ENCODE measurements at places on chromosomes 5 and 9.
A peak's percentile ranks its signal among the peaks of the same experiment; 100 is the strongest.

- no peak for DNase-seq
These were observed 17.6 kb downstream of the AFAP1L1 start for GRCh38 chr5:149289301-149289700.

DNA sequence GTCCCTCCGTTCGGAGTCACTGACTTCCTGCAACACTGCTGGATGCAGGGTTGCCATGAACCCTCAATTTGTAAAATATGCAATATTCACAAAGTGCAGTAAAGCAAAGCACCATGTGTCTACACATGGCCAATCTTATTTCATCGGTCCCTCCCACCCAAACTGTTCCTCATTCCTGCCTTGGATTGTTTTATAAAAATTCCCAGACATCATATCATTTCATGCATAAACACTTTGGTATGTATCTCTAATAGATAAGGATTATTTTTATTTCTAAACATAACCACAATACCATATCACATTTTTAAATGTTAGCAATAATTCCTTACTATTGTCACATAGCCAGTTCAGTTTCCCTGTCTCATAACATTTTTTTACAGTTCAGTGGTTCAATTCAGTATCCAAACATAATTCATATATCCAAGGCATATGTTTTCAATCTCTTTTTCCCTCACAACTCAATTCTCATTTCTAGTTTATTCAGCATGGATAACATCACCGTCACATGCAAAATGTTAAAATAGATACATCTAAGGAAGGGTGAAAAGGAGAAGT, 82.0 kb upstream of the PCAT7 start:
- DNase-seq, result no peak

- no peak for DNase-seq
These were observed 276.0 kb upstream of the MPDZ start for GRCh38 chr9:13555516-13555915.

DNA sequence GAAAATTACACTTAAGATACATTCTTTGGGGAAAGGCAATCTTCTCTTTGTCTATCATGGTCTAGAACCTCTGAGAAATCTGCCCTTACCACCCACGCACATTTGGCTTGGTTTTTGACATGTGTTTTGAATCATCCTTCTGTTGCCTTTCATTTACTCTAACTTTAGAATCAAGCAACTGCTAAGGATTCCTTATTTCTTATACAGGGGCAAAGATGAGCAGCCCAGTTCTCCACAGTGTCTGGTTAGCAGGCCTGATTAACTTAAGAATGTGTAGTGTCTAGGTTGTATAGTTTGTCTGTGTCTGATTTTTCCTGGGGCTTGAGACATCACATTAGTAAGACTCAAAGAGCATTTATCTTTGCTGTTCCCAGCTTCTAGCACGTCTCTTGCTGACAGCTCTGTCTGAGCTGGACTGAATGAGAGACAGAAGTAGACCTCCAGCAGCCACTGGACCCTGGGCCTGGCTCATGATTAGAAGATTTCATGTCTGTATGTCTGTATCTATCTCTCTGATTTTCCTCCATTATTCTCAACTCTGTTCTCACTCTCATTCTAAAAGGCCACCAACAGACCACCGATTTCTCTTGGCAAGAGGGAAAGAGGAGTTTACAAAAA, 31.8 kb upstream of the PCA3 start:
- DNase-seq, result no peak

DNA sequence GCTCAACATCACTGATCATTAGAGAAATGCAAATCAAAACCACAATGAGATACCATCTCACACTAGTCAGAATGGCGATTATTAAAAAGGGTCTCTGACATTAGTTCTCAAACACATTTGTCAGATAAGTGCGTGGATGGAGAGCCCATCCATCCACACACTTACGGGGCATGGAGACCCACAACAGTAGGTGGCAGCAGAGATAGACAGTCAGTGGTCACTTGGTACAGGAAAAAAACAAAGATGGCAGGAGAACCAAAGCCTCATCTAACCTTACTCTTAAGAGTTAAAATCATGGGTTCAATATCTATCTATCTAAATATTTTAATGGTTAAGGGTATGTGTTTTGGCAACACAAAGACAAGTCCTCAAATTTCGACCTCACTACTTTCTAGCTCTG, 1378.7 kb upstream of the C9orf72 start:
- no peak for DNase-seq

GRCh38 chr9:104993291-104993963, 65.5 kb upstream of the ABCA1 start:
- DNase-seq, result peak; percentile 14

- no peak for DNase-seq
These were observed 787.7 kb upstream of the CDH6 start for GRCh38 chr5:30405821-30406220.

DNA sequence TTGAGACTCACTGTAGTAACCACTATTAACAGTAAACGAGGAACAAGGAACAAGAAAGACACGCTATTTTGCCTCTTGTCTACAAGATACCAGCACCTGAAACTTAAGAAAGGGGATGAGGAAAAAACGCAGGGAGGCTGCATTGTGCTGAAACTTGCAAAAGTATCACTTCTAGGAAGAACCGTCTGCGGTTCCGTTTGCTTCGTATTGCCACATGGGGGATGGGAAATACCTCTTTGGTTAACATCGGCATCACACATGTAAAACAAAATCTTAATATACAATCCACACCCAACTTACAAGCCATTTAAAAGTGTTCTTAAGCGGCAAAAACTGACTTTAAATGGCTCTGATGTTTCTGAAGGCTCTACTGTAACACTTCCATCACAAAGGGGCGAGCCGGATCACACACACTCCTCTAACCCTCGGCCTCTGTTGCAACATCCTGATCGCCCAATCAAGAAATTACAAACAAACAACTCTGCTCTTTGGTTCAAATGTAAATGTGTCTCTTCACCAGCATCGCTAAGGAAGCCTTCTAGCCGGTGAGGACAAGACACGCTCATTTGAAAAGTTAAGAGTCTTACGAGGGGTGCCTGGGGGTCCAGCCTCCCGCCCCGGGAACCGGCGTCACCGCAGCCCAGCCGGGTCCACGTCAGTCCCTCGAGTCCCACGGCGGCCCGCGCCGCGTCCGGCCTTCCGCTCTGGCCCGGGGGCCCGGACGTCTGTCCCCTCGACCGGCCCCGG, 621 bp downstream of the SEC16A start:
- DNase-seq, result no peak

- no peak for DNase-seq
These were observed 145.6 kb upstream of the CDH12 start for GRCh38 chr5:22998774-22999173.

- DNase-seq, result no peak
These were observed 317.1 kb downstream of the KCTD16 start for GRCh38 chr5:144487761-144488160.

DNA sequence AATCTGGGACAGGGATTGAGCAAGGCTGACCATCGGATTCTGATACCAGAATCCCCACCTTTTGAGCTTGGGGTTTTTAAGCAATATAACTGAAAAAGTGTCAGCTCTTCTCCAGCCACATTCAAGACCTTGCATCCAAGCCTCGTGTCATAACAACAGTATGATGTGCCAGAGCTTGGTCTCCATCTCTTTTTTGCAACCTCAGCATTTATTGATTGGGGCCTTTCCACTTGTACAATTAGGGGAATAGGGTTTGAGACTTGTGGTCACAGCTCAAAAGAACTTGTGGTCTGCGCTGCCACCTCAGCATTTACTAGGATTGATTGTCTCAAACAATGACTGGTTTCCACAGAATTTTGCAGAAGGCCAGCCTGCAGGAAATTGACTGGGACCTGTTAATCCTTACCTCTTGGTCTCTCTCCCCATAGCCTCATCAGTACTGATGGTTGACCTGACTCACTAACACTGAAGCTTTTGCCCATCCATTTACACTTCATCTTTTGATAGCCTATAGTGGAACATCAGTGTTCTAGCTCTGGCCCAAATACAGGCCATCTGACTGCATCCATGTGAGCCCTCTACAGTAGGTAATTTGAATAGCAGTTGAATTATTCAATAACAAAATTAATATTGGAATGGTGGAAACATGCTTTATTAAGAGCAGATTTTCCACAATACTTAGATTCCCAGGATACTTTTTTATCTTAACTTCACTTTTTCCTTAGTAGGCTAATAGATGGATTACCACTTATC, 381.6 kb upstream of the PRR16 start:
- no peak for DNase-seq

DNA sequence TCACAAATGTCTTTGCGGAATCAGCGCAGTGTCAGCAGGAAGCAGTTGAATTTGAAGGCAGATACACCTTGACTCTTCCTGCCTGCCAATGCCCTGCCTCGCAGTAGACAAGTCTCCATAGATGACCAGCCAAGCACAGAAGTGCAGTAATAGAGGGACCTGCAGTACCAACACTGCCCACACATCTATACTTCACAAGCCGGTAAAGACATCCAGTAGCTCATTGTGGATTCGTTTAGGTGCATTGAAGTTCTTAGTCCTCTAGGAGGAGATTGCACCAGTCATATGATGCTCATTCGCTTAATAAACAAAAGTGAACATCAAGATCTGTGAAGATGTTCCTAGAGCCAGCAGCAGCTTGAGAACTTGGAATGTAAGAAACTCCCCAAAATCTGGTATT, 7.1 kb upstream of the IFNA2 start:
- no peak for DNase-seq

DNA sequence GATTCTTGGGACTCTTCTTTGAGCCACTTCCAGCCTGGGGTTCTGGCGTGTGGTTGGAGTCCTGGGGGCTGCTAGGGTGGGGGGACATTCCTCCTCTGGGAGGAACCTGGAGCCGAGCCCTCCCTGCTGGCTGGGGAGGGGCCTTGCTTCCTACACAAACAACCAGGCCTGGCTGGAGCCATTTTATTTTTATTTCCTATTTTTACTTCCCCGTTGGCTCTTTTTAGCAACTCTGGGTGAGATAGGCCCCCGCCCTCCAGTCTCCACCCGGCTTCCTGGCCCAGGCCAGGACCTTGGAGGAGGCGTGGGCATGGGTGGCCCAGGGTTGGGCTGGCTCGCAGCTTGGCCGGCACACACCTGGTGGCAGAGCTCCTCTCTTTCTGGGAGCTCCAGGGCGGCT, 15.1 kb downstream of the RXRA start:
- DNase-seq, result no peak

DNA sequence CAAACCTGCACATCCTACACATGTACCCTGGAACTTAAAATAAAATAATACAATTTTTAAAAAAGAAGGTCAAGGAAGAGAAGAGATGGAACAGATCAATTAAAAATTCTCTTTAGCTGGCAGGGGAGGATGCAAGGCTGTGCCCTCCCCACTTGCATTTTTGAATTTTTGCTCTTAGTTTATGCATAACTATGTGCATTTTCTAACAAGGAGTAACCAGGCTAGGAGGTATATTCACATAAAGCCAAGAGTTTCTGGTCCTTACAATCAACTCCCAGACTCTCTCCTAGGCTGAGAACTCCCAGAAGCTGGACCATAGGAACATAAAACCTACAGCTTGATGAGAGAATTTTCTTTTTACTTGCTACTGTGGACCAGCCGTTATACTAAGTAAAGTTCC, 29.8 kb downstream of the CCDC192 start:
- no peak for DNase-seq

DNA sequence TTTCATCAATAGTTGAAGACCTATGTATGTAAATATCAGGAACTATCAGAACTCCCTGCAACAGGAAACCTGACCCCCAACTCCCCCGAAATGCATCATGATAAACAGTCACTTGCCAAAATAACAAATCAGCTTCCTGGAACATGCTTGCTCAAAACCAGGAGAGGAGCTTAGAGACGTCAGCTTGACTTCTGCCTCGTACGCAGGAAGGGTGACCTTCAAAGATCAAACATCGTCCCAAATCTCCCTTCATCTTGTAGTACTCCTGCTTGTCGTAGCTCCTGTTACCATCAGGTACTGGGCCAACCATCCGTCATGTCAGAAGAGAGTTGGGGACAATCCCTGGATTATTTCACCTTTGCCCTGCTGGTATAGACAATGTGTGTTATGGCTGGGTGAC, 396.1 kb downstream of the GADD45G start:
- no peak for DNase-seq

GRCh38 chr9:14061936-14062585, 251.9 kb downstream of the NFIB start:
- DNase-seq, result no peak

DNA sequence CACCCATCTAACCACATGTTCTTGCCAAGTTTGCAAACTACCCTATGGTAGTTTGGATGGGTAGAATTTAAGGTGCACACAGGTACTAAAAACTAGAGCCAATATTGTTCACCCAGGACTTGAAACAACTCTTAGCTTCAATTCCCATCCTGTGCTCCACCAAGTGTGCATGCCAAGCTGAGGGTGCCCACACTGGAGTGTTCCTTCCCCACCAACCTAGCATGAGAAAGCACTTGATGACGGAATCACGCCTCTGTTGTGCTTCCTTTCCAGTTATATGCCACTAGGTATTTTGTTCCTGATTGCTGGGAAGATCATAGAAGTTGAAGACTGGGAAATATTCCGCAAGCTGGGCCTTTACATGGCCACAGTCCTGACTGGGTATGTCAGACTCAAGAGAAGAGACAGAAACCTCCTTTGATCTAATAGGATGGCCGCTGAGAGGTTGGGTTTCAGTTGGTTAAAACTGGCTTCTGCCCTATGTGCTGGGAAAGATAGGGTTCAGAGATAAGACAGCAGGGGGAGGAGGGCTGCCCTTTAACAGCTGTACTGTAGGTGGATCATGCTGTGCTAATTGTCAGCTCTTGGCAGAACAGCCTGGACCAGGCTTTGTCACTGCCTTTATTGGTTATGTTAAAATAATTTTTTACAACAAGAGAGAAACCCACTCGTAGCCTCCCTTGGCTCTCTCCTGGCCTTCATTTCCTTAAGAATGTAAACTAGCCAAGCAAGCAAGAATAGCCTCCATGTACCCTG, 83.5 kb downstream of the SLC1A1 start:
- DNase-seq, result no peak

DNA sequence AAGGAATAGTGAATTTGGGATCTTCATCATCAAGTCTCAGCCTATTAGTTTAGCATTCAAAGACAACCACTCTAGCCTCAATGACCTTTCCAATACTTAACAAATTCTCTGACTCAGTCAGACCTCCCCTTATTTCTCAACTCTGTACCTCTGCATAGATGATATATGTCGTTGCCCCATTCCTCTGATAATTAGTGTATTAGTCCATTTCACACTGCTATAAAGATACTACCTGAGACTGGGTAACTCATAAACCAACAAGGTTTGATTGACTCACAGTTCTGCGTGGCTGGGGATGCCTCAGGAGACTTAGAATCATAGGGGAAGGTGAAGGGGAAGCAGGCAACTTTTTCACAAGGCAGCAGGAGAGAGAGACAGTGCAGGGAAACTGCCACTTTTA, 8.9 kb downstream of the MRPL22 start:
- DNase-seq, result no peak
